Midbrain (tissue), 1 donor: ENCODE measurements at places on chromosomes 7 and 10.

DNA sequence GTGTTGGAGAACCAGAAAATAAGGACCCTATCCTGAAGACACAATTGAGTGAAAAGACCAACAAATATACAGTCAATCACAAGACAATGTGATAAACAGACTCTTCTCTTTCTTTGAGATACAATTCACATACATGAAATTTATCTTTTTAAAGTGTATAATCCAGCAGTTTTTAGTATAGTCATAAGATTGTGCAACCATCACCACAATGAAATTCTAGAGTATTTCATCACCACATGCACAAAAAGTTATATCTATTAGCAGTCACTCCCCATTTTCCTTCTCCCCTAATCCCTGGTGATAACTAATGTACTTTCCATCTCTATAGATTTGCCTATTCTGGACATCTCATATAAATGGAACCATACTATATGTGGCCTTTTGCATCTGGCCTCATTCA lies 8.2 kb upstream of the SORBS1 start:
- no peak for DNase-seq

DNA sequence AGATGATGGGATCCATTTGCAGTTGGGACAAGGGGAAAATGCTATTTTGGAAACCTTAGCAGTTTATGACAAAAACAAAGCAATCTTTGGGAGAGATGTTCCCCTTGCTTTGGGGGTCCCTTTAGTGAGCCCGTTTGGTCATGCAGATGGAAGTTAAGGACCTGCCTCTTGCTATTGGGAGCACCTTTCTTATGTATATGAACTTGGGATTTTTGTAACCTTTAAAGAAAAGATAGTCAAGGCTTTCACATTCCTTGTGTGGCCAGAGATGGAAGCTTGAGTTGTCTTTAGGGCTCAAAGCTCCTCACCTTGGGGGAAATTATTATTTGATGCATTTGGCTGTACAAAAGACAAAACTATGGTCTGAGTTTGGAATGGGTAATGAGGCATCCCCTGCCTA lies 179.0 kb upstream of the PLPP4 start:
- no peak for DNase-seq

GRCh38 chr7:35556515-35557471 lies 138.1 kb downstream of the HERPUD2 start:
- DNase-seq, result no peak

DNA sequence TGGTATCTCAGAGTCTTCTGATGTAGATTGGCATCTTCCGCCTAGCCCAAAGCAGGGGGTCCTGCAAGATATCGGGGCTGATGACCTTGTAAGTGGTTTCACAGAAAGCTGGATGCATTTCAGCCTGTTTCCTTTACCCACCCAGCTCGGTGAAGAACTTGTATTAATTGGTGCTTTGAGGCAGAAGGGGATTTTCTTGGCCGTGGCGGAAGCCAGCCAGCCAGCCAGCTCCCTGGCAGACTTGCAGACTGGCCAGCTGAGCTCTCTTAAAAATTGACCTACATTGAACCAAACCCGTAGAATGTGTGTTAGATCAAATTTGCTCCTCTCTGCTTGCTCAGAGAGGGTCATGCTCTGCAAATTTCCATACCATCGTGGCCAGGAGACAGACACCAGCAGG lies 218.4 kb downstream of the ADAM12 start:
- DNase-seq, result peak; percentile 45

DNA sequence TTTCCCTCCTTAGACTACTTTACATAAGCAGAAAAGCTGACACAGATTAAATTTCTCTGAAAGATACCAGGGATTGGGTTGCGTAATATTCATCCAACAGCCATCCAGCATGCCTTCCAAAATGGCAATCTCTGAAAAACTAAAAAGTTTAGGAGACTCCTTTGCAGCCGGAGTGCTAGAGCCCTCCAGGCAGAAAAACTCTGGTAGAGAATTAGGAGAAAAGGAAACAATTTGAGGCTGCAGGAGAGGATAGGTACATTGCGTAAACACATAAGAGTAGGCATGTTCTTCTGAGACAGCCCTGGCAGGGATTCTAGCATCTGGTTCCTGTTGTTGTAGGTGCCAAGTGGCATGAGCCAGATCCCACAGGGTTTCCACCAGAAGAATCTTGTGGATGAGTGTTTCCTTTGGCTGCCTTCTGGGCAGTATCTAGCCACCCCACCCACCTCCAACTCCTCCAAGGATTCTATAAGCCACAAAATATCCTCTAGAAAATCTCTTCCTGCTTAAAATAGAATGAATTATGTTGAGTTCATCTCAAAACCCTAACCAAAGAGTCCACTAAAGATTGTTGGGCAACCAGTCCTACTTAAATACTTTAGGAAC lies 402.4 kb downstream of the HGF start:
- no peak for DNase-seq

DNA sequence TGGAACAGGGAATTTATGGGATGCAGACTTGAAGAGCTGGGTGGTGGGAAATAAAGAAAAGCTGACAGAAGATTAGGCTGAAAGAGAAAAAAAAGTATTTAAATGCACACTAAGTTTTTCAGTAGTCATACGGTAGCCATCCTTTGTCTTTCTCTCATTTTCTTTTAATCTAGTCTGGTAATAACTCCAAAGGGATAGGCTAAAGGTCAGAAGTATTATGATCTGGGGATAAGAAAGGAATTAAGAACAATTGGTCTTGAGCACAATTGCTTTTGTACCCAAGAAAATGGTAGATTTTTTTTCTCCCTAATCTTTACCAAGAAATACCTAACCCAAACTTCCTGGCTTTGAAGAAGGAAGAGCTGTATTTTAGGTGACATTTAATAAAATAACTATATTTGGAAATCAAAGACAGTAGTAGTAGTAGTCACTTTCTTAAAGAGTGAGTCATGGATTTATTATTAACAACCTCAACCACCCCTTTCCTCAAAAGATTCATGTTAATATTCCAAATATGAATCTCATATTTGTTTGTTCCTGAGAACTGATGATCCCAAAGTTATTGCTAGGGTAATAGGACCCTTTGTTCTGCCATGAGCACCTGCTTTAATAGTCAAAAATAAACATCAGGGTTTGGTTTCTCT lies 120.2 kb upstream of the ODAD2 start:
- DNase-seq, result no peak

- no peak for DNase-seq
Measured at GRCh38 chr7:80110376-80110775, 24.3 kb upstream of the GNAI1 start.

- no peak for DNase-seq
Measured at GRCh38 chr10:129179245-129179971, 287.6 kb upstream of the MGMT start.

DNA sequence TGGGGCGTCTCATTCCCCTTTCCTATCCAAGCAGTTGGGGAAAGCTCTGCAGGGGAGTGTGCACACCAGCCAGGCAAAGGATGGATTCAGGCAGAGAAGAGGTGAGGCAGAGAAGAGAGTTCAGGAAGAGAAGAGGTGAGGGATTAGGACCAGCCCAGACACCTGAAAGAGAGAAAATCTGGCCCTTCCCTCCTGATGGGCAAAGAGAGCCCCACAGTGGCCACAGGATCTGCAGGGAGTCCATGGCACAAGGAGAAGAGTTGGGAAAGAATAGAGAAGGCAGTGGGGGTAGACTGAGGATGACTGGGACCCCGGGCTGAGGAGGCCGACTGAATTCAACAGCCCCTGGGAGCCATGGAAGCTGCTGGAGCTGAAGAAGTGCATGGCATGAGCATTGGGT lies 140.4 kb upstream of the ZMIZ1 start:
- no peak for DNase-seq

GRCh38 chr10:48542471-48543181 lies 62.2 kb downstream of the ARHGAP22 start:
- no peak for DNase-seq

GRCh38 chr10:86027346-86027745 lies 339.2 kb downstream of the GRID1 start:
- DNase-seq, result no peak

DNA sequence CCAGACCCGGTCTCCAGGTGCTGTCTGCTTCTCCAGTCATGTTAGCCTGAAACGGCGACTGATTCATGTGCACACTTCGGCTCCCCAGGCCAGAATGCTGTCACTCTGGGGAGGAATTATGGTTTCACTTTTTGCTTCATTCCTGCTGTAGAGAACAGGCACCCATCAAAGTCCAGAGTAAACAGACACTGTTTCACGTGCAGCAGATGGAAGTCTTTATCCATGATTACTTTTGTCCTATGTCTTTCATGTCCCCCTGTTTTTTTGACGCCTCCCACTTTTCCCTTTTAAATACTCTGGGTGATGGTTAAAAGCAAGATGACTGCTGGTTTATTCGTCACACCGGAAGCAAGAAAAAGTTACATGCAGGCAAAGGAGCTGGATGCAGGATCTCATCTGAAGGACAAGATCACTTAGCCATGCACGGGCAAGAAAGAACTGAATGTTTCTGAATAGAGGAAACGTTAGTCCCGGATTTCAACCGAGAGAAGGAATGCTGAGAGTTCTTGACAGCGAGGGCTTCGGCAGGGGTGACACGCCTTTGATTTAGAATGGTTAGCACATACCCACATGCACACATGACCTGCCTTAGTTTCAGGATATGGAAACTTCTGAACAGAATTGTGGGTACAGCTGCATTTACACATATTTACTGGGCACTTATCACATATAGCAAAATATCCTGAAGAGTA lies 250.0 kb upstream of the KLF6 start:
- no peak for DNase-seq

GRCh38 chr7:51299391-51300133 lies 17.0 kb downstream of the COBL start:
- no peak for DNase-seq

DNA sequence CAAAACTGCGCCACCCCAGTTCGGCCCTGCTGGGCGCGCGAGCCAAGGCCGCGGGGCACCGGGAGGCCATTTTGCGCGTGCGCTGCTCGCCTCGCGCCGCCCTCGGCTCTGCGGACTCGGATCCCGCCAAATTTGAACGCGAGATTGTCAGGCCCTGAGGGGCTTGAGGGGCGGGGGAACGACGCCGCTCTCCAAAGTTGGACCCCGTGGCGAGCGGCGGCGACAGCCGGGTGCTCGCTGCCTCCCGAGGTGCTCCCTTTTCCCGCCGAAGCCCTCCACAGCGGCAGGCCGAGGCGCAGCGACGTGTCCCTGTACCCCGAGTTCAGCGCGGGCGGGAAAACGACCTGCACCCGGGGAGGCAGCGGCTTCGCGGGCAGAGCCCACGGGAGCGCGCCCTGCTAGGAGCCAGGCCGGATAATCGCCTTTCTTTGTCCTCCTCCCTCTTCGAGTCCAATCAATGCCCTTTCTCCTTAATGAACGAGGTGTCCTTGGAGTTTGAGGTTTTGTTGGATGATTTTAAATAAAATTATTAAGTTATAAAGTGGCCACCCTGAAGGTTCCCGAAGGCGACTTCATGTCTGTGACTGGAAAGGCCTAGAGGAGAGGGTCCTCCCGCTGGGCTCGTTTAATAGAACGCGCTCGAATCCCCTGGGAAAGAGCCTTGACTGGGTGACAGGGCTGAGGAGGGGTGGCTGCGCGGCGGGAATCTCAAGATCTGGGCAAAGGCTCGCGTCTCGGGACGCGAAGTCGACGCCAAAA lies 10.7 kb upstream of the SPAG6 start:
- no peak for DNase-seq

DNA sequence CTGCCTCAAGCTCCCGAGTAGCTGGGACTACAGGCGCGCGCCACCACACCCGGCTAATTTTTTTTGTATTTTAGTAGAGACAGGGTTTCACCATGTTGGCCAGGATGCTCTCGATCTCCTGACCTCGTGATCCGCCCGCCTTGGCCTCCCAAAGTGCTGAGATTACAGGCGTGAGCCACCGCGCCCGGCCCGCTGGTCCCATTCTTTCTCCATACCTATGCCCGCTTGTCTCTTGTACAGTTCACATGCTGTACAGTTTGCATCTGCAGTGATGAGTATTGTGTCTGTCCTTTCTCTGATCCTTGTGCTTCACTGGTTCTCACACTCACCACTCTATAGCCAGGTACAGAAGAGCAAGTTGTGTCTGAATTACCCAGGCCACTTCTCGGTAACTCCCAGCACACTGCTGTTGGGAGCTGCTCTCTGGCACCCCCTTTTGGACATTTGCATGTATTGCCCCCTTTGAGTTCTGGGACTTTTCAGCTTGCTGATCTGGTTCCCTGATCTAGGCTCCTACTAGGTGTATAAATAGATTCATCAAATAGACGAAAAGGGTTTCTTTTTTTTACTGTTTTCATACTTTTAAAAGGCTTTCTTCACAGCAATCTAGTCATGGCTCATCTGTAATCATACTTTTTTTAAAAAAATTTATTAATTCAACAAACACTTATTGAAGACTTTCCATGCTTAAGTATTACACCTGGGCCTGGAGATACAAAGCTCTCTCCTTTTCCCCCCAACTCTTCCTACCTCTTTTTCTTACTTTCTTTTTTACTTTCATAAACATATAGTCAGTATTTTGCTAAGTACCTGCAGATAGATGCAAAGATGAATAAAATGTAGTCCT lies 53.5 kb downstream of the AOAH start:
- peak; percentile 71 for DNase-seq

DNA sequence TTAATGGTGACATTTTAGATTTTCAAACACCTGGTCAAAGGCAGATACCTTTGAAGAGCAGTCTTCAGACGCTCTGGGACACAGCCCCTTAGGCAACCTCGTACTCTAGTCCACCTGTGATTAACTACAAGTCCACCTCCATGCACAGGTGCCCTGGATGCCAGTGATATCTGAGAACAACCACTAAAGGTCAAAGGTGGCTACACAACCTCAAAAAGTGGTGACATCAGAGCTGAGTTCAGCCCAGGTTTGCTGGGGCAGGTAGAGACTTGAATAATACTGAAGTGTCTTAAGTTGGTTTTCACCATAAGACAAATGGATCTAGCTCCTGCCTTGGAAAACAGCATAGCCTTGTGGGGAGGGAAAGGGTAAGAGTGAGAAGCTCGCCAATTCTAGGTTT lies 143.4 kb upstream of the ADO start:
- no peak for DNase-seq

- DNase-seq, result no peak
Measured at GRCh38 chr7:157566631-157567006, 229.8 kb downstream of the DNAJB6 start.

DNA sequence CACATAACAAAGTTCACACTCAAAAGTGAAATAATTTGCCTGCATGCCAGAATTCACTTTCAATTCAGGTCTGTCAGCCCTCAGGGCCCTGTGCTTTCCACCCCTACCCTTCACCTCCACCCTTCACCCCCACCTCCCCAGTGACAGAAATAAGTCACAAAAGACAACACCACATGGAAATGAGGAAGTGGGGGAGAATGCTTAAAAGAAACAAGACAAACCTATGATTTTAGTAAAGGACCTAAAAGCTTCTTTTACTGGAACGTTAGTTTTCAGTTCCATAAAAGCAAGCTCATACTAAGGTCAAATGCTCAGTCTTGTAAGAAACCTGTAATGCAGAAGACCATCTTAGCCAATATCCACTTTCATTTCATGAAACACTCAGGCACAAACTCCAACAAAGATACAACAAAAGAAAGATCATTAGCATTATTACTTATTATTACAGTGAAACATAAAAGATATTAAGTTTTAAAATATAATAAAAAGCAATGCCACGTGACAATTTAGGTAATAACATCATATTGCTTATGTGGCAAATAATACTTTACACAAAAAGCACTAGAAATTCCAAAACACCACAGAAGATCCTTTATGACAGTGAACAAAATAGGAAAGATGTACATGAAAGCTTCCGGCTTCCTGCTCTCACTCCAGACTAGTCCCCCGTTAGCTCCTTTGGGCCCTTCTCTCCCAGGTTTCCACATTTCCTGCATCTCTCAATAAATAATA lies 112.1 kb downstream of the LMBR1 start:
- no peak for DNase-seq
